CD4-positive, CD25-positive, alpha-beta regulatory T cell (primary cell): ENCODE measurements at places on chromosomes 12 and 14. TPM values are rescaled to one million over a fixed set of nuclear protein-coding genes. Genes with fewer than 3 reads are reported as not detected.

Gene ALG10B
- total RNA-seq: 5.3 TPM

Gene AJUBA
- total RNA-seq: 0.54 TPM

Gene SIX1
- not detected for total RNA-seq

Gene SRRM4
- not detected for total RNA-seq

Gene RABGGTA
- total RNA-seq: 78.6 TPM

Gene NGDN
- 102 TPM for total RNA-seq

Gene TAS2R14
- 2.5 TPM for total RNA-seq

Gene LALBA
- total RNA-seq: not detected

Gene RIPK3
- 41.2 TPM for total RNA-seq

Gene CEBPE
- total RNA-seq: not detected

Gene ALDH2
- total RNA-seq: 1.7 TPM

Gene MAP1LC3B2
- 2.2 TPM for total RNA-seq

Gene ANKRD33
- not detected for total RNA-seq

Gene KRT80
- not detected for total RNA-seq

Gene CTSG
- not detected for total RNA-seq

Gene ATF7
- 41.0 TPM for total RNA-seq

Gene PRPF39
- total RNA-seq: 64.4 TPM

Gene PPP1R36
- total RNA-seq: not detected

Gene SLC11A2
- total RNA-seq: 54.3 TPM

Gene FGF23
- total RNA-seq: not detected

Gene IL22
- total RNA-seq: not detected

Gene SIX4
- not detected for total RNA-seq

Gene TSPAN19
- not detected for total RNA-seq

Gene LRP1-AS
- not detected for total RNA-seq

Gene NPFF
- not detected for total RNA-seq
